ENCODE measurements at places on chromosomes 2 and 18.

GRCh38 chr2:3265471-3265870 is 112.1 kb downstream of the EIPR1 start:
- no peak for DNase-seq

DNA sequence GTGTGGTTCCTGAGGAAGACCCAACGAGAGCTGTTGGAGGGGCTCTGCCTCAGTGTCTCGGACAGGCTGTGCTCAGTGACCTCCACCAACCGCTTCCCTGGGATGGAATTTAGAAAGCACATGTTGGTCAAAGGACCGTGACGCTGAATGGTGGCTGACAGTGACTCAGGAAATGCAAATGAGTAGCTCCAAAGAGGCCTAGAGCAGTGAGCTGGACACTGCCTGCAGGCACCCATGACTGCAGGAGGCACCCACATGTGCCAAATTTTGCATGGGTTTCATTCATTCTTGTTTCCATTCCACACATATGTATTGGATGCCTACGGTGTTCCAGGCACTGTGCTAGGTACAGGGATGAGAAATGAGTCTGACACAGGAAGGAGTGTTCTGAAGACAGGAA is 46.4 kb downstream of the ACKR3 start:
- DNase-seq = no peak

DNA sequence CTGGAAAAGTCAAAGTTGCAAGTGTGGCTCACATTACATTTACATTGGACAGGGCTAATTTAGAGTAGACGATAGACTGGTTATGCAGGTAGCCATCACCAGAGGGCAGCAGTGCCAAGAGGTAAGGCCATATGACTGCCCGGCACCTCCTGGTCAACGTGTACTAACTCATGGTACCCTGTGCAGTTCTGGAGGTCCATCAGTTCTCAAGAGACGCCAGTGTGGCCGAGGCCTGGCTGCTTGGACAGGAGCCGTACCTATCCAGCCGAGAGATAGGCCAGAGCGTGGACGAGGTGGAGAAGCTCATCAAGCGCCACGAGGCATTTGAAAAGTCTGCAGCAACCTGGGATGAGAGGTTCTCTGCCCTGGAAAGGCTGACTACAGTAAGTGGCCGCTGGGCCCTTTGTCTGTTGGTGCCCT is 65.8 kb upstream of the EML6 start:
- DNase-seq = no peak

DNA sequence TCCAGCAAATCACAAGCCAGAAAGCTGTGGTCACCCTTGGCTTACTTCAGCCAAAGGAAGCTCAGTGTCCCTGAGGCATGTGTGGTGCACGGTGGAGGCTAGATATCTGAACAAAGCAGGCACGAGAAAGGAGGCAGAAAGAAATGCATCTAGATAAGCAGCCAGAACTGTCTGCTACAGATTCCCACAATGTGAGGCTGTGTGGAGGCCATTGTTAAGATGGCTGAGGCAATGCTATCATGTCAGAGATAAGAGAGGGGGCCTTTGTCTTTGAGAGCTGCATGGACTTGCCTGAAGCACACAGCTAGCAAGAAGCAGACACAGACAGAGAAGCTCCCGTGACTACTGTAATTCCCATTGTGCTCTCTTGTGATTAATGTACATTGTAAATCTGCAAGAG is 110.5 kb upstream of the LYPD6 start:
- no peak for DNase-seq

DNA sequence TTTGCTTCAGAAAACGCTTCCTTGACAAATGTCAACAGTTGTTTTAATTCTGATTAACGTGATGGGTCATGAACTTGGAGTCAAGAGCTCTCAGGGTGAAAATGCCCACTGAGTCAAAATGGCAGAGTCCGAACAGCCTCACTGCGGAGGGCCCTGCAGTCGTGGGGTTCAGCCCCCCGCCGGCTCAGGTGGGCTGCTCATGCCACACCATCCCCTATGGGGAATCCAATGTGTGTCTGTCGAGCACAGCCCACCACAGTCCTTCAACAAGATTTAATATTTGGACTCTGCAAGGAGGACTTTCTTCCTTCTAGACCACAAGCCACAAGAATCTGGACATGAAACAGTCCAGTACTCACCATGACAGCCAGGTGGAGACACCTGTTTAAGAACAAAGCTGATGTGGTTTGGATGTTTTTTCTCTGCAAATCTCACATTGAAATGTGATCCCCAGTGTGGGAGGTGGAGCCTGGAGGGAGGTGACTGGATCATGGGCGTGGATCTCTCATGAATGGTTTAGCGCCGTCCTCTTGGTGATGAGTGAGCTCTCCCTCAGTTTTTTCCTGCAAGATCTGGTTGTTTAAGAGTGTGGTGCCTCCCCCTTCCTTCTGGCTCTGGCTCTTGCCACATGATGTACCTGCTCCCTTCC is 201.0 kb downstream of the NDUFA10 start:
- DNase-seq = no peak

GRCh38 chr2:47357483-47357882 is 45.5 kb upstream of the MSH2 start:
- no peak for DNase-seq

DNA sequence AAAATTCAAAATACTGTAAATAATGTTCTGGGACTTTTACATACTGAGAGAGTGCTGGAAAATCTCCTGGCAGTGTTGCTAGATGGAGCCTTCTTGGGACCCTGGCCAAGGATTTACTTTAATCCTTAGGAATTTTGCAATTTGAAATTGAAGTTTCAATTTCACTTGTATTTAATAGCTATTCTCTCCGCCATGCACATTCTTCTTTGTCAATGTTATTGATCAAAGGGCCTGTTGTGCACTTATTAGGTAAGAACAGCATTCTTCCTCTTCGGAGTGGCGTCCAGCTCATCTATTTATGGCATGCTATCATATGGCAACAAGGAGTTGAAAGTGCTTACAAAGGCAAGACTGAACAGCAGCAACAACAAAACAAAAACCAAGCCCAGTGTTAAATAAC is 40.1 kb upstream of the SOS1 start:
- no peak for DNase-seq

DNA sequence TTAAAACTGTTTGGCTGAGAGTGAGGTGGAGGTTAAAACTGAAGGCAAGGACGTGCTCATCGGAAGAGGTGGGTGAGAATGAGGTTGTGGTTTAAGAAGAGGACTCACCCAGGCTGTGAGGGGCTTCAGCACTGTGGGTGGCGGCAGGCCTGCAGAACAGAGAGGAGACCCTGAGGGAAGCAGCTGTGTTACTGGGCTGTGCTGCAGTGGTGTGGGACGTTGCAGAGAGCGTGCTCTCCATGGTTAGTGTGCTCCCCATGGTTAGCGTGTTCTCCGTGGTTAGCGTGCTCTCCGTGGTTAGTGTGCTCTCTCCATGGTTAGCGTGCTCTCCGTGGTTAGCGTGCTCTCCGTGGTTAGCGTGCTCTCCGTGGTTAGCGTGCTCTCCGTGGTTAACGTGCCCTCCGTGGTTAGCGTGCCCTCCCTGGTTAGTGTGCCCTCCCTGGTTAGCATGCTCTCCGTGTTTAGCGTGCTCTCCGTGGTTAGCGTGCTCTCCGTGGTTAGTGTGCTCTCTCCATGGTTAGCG is 68.5 kb upstream of the NFATC1 start:
- no peak for DNase-seq

- no peak for DNase-seq
These were observed 891.8 kb downstream of the DSC3 start for GRCh38 chr18:30150586-30151250.

DNA sequence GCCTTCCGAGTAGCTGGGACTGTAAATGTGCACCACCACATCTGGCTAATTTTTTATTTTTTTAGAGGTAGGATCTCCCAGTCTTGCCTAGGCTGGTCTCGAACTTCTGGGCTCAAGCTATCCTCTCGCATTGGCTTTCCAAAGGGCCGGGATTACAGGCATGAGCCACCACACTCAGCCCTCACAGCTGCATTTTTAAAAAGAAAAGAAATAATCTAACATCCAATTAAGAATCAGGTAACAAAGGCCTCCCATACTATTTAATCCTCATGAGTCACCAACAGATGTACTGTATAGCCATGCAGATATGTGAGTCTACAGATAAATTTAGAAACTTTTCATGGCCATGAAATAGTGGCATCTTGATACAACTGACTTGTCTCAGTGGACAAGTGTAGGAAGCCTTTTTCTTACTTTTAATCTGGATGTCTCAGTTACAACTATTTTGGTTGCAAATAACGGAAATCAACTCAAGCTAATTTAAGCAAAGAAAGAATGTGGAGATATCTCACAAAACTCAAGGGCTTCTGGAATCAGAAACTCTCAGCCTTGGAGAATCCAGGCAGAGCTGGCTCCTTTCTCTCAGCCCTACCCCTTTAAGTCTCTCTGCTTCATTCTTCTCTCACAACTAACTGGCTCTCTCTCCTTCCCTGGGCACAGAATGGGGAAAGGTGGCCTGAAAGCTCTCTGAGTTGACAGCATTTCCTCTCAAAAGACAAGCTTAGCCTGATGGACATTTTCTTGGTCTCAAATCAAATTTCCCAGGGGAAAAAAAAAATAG is 12.8 kb upstream of the PPM1B start:
- DNase-seq = no peak

GRCh38 chr2:170530284-170530745 is 184.8 kb upstream of the SP5 start:
- DNase-seq = peak; percentile 28

GRCh38 chr18:38262661-38263060 is 697.1 kb upstream of the CELF4 start:
- DNase-seq = no peak

- peak; percentile 43 for DNase-seq
These were observed 5.6 kb upstream of the IMP4 start for GRCh38 chr2:130336877-130337734.

DNA sequence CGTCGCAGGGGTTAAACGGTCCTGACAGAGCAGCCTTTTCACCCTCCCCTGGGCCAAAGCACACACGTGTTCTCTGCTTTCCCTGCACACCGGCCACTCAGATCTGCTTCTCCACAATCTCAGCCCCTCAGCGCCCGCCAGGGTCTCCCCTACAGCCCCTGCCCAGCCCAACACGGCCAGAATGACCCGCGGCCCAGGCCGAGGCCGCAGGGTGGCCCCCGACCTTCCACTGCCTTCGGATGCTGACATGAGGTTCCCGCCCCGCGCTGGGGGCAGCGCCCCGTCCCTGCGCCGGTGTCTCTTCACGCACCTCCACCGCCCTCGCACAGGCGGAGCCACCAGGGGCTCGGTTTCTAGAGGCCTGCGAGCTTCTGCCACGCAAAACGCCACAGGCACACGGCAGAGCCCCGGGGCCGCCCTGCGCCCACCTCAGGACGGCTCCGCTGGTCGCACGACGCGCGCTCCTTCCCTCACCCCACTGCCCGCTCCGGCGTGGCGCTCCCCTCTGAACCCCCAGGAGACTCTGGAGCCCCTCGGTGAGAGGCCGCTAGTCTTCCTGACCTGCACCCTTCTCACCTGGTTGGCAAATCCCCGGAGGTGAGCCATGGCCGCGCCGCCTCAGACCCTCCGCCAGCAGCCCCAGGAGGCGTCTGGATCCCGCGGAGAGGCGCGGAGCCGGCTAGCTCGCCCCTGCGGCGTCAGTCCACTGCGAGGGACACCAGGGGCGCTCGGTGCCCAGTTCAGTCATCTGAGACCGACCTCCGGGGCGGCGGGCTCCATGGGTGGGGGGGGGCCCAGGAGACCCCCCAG is 749 bp downstream of the STK25 start:
- DNase-seq = no peak

DNA sequence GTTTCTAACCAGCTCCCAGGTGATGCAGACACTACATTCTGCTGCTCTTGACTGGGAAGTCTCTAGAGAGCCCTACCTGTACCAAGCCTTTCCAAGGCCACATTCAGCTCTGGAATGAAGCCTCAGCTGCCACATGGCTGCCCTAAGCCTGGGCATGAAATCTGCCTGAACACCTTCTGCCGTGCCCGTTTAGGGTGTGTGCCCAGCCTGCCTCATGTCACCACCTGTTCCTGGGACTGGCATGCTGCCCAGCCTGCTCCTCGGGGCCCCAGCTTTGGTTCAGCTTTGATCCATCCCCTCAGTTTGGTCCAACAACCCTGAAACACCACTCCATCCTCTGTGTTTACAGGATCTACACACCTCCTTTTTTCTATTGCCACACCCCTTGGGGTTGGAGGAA is 210.9 kb downstream of the L3MBTL4 start:
- no peak for DNase-seq

GRCh38 chr2:222576171-222577081 is 79.5 kb downstream of the FARSB start:
- no peak for DNase-seq

- DNase-seq = no peak
These were observed 91.3 kb downstream of the SPATS2L start for GRCh38 chr2:200397785-200398184.

GRCh38 chr18:8972116-8972515 is 130.4 kb upstream of the NDUFV2 start:
- DNase-seq = no peak

DNA sequence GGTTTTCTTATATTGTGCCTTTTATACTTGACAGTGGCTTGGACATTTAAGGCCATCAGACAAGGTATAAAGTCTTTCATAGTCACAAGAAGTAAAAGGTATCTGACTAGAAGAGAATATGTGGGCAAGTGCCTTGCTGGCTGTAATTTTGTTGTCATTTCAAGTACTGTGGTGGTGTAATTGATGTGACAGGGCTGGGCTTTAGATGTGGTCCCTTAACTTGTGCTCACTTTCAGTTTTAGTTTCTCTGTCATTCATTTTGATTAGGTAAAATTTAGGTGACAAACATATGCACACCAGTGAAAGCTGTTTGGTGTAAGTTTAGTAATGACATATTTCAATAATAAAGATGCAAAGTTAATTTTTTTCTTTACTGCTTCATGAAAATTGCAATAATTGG is 31.2 kb upstream of the TBR1 start:
- no peak for DNase-seq

DNA sequence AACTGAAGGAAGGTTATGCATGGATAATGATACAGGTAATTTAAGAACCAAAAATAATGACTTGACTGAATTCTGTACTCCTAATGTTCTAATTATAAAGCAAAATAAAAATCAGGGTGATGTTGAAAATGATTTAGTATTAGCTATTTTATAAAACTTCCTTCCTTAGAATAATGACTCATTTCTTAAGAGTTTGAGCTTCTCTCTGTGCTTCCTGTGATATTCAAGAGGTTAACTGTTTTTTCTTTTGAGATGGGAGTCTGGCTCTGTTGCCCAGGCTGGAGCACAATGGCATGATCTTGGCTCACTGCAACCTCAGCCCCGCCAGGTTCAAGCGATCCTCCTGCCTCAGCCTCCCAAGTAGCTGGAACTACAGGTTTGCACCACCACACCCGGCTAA is 14.8 kb downstream of the HADHA start:
- no peak for DNase-seq

Data from hypothalamus (tissue), 51 donors.